ENCODE measurements at places on chromosomes 4 and X.

GRCh38 chr4:150482581-150482980 is 99.4 kb upstream of the MAB21L2 start:
- no peak for DNase-seq

DNA sequence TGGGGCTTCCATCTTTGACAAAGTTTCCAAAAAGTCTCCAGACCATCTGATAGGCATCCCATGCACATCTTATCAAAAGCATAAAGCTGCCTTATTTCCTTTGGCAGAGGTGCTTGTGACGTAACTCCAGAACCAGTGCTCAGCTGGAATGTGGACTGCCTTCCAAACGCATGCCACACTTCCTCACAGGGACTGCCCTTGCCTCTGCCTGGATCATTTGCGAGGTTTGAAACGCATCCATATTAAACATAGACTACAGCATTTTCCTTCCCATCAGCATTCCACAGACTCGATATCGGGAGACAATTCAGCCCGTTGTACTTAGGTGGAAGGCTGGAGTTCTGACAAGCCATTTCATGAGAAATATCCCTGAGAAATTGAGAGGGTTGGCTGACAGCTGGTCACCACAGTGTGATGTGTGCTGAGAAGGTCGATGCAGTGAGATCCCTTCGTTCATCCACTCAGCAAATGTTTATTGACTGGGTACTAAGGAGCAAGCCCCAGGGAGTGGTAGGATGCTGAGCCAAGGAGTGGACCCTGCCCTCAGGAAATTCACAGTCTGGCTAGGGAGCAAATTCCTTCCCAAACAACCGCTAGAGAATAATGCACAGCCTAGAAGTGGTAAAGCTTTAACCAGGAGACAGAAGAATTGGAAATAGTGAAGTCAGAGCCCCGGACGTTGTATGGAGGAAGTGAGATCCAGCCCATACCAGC is 376.0 kb downstream of the BCOR start:
- DNase-seq: peak; percentile 50

- no peak for DNase-seq
Measured at GRCh38 chr4:107376293-107376692, 340.2 kb upstream of the DKK2 start.

DNA sequence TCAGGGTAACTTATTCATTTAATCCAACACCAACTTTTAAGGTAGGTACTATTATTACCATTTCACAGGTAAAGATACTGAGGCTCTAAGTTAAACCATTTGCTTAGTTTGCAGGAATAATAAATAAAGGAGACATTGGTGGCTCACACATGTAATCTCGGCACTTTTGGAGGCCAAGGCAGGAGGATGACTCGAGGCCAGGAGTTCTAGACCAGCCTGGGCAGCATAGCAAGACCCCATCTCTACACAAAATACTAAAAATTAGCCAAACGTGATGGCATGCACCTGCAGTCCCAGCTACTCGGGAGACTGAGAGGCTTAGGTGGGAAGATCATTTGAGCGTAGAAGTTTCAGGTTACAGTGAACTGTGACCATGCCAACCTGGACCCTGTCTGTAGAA is 37.7 kb downstream of the SULT1E1 start:
- no peak for DNase-seq

DNA sequence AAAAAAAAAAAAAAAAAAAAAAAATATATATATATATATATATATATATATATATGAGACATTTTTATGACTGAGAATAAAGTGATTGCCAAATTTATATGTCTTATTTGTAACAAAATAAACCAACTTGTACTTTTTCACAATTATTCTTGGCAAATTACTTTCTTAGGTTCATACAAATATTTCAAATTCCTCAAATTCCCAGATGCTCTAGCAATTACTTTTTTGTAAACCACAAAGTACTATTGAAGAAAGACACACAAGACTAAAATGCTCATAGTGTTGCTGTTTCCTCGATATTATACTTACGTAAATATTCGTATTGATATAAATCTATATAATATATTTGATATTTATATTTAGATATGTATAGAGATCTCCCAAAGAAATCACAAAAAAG is 390.0 kb downstream of the FAT4 start:
- DNase-seq: peak; percentile 56

DNA sequence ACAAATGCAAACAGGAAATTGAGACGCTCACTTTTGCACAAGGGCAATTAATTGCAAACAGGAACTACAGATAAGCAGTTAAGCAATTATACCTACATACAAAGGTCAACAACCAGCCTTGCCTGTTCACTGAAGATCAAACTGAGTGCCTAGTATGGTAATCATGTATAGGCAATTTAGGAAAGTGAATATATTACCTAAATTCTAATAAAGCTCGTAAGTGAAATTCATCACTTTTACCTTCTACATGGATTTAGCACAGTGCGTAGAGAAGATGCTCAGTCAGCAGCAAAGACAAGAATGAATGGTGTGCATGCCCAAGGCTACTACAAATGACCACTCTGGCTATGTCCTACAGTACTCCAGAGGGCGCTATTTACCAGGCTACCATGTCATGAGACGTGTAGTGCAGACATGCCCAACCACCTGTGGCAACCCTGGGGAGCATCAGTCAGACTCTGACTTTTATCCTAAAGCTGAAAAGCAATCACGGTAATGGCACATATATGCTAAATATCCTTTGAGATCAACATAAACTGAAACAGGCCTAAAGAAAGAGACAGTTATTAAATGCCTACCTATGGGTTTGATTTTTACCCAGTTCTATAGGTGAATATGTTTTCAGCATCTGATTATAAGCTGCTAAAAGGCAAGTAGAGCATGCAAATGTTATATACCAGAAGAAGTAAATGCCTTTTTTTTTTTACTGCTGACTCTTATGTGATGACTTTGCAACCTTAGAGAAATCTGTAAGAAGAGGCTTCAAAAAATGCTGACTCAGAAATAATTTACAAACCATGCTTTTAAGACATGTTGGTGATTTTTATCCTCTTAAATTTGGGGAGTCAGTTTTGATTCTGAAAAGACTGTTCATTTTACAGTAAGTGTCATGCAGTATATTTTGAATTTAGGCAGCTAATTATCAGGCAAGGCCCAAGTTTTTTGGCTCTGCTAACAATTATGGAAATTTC is 178.0 kb downstream of the PPP3CA start:
- peak; percentile 67 for DNase-seq

DNA sequence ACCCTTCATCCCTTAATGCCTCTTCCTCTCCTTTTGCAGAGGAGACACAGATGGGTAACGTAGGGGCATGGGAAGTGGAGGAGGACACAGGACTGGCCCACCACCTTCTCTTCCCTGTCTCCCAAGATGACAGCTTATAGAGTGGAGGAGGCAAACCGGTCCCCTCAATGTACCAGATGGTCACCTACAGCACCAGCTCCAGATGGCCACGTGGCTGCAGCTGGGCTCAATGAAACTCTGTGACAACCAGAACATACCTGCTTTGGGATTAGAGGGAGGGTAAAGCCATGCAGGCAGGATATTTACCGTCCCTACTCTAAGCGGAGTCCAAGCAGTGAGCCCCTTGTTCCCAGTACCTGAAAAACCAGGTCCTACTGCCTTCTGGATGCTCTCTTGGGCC is 7.5 kb upstream of the KLHL15 start:
- DNase-seq: no peak

DNA sequence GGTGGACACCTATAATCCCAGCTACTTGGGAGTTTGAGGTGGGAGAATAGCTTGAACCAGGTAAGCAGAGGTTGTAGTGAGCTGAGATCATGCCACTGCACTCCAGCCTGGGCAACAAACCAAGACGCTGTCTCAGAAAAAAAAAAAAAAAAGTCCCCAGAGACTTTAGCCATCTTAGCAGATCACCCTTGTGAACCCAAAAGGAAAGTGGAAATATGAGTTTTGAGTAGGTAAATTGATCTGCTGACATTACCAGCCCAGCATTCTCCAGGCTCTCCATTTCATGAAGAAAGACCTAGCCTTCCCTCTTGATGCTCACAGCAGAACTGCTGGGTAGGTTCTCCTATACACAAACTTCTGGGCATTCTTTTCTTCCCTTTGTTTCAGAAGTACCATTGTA is 24.5 kb upstream of the HNRNPD start:
- no peak for DNase-seq

GRCh38 chr4:109748114-109748513 is 18.2 kb upstream of the PLA2G12A start:
- no peak for DNase-seq

- no peak for DNase-seq
Measured at GRCh38 chr4:19969492-19969891, 282.2 kb upstream of the SLIT2 start.

- DNase-seq: peak; percentile 70
Measured at GRCh38 chr4:113835005-113835404, 73.5 kb upstream of the CAMK2D start.

GRCh38 chrX:65926095-65927019 is 113.5 kb downstream of the VSIG4 start:
- DNase-seq: no peak

- DNase-seq: no peak
Measured at GRCh38 chr4:140568507-140569306, at the start of gene UCP1. UCP1 (minus strand) TSS chr4:140568961; CDS start chr4:140568729, 232 bp downstream.

DNA sequence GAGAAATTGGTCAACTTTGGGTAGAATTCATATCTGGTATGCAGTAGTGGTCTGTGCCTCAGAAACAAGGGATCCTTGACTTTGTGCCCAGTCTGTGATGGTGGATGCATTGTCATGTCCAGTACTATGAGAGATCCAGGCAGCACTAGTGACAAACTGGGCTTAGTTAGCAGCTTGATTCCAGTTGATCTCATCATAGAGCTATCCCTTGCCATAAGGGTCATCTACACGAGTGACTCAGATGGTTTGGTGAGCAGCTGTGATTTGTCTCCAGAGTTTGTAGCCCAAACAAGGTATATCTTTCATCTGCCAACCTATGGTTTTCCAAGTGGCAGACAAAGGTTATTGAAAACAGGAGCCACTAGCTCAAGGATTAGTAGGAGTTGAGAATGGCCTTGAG is 298.8 kb downstream of the GBA3 start:
- peak; percentile 18 for DNase-seq

DNA sequence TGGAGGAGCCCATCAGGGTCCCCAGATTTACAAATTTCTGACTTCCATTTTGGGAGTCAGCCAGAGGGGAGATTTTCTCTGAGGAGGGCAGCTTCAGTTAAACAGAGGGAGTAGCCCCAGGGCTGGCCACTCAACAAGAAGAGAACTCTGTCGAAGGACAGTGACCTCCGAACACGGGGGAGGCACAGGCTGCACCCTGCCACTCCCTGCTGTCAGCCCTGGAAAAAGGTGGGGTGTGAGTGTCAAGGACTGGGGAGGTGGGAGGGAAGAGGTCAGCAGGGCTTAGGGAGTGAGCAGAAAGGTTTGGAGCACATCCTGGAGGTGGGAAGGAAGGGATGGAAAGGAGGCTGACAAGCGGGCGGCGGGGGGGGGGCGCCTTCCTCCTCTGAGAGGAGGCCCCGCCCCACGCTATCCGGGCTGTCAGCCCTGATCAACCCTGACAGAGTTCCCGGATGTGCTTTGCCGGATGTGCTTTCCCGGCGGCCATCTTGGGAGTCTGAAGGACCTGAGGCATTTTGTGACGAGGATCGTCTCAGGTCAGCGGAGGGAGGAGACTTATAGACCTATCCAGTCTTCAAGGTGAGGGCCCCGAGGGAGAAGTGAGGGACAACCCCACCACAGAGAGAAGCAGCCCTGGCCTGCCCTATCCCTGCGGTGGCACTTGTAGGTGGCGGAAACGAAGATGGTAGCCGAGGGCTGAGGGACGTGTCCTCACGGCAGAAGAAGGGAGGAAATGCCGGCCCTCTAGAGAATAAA is at the start of gene MAGEC1:
TSS of gene MAGEC1 (plus strand) at position 495 of the 756 bp plus-strand sequence. CDS start 1,179 bp downstream, outside the sequence.
- no peak for DNase-seq

GRCh38 chr4:159235779-159236368 is 133.0 kb downstream of the RAPGEF2 start:
- DNase-seq: peak; percentile 38

DNA sequence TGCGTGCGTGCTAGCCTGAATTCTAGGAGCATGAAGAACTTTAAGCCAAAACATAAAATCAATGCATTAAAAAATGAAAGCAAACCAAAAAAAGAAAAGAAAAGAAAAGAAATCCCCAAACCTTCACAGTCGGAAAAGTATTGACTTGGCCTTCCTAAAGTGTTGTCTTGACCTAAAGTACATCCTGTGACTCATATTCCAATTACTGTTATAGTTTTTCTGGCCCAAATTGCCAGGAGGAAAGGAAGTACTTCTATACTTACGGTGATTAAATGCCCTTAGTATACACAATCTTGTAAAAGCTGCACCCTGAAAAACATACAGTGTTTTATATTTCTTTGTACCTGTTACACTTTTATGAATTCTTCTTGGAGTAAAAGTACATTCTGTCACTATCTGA is 512.8 kb downstream of the ANKRD50 start:
- peak; percentile 36 for DNase-seq

GRCh38 chr4:34181891-34182290 is 2062.4 kb downstream of the ARAP2 start:
- DNase-seq: peak; percentile 64

DNA sequence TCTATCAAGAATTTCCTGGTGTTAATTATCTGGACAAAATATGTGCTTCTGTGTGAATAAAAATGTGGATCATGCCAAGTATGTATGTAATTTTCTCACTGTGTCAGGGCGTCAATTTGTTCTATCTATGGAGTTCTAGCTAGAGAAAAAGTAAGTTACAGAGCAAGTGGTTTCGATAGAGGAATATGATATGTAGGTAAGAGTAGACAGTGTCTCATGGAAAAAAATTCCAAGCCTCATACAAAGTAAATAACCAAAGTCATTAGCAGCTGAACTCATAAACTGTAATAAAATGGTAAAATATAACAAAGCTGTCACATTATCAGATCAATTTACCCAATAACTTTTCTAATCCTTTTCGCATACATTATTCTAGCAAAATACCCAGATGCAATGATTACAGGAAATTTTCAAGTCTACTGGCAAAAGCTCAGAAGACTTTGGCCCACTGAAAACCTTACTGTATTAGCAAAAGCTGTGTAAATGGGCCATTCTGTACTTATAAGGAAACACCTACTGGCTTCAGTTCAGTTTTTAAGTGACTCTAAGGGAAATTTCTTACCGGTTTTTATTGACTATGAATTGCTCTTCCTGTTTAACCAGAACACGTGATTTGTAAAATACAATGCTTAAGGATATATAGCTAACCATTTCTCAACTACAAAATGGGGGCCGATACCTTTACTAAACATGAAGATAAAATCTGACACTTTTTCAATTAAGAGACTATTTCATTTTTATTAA is 121.0 kb upstream of the ARSJ start:
- no peak for DNase-seq

GRCh38 chrX:24002167-24002566 is 24.8 kb downstream of the KLHL15 start:
- no peak for DNase-seq

GRCh38 chr4:168480931-168481611 is 779 bp upstream of the DDX60L start:
- peak; percentile 82 for DNase-seq

DNA sequence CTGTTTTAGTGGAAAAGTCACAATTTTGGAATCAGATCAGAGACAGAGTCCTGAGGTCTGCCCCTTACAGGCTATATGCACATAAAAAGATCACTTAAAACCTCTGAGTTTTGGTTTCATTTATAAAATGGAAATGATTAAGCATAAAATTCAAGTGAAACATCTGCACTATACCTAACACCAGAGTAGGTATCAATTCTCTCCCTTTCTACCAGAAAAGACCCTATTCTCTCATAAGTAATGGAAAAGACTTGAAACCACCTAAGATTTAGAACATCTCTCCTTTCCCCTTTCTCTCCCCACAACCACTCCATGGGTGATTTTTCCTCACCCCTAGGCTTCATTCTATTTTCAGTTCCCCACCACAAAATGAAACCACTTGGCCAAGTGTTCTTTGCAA is 907 bp downstream of the LHFPL1 start:
- no peak for DNase-seq
